Stimulated activated CD8-positive, alpha-beta memory T cell treated with anti-CD3 and anti-CD28 coated beads, Interleukin-2, amount 100 ng/mL, for 48 hours (primary cell): ENCODE measurements at places on chromosomes 6 and 20.

DNA sequence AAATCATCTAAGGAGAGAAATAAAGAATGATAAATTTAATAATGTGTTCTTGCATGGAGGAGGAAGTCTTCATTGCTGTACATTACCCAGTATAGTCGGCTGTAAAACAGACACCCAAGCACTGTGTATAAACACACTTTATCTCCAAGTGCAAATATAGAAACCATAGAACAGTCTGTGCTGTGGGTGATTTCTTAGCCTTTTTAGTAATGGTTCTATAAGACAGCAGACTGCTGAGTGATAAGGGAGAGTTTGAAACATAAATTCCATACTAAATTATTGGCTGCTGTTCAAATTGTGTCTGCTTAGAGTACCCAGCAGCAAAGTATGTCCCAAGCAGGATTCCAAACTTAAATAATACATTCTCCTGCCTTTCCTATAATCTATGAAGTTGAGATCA is 4.6 kb downstream of the FILIP1 start:
- DNase-seq, result no peak

- no peak for DNase-seq
These were observed 470.8 kb upstream of the ZNF337 start for GRCh38 chr20:26167499-26167898.

GRCh38 chr6:15351631-15352030 is 105.8 kb downstream of the JARID2 start:
- DNase-seq, result no peak

GRCh38 chr6:143401636-143402370 is 48.7 kb downstream of the ADAT2 start:
- DNase-seq, result no peak

DNA sequence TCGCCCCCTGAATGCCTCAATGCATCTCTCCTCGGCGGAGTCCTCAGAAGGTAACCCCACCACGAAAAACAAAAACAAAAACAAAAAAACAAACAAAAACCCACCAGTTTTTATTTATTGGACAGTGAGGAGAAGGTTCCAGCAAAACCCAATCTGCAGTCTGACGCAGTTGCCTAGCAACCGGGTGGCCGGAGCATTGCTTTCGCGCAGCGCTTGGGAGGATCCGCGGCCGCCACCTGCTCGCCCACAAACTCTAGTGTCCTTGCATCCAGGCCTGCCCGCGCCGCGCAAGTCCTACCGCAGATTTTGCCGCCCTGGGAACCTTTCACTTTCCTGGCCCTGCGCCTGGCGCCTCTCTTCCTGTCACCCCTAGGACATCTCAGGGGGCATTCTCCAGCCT is 17.6 kb downstream of the TFAP2B start:
- no peak for DNase-seq
